NCI-H2107 (cell line): ENCODE measurements at places on chromosomes 5 and 9.

- DNase-seq: peak; percentile 42
These were observed 2.5 kb upstream of the ZNF608 start for GRCh38 chr5:124748687-124749594.

DNA sequence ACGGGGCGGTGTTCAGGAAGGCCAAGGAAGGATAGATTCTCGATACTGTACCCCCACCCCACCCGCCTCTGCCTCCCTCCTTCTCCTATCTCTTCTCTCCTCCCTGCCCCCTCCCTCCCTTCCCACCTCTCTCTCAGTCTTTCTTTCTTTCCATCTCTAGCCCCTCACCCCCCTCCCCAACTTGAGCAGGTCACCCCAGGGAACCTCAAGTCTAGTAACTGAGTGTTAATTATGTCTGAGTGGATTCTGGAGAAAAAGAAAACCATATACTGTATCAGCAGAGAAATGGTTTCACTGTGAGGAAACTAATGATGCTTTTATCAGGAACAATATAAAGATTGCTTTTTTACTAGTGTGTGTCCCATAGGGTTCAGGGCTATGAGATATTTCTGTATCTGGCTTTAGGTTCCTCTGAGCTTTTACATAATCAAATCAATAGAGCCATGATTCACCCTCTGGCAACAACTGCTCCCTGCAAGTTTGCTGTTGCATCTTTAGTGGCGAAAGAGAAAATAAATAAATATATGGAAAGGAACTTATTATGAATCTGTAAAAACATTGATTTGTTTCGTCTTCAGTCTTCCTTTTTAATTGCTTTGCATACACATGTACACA, 639.7 kb downstream of the CCDC171 start:
- no peak for DNase-seq

- no peak for DNase-seq
These were observed at the start of gene NFIB for GRCh38 chr9:14313951-14314423. TSS of gene NFIB (minus strand) at chr9:14314141. CDS start at chr9:14313511, 630 bp downstream.

DNA sequence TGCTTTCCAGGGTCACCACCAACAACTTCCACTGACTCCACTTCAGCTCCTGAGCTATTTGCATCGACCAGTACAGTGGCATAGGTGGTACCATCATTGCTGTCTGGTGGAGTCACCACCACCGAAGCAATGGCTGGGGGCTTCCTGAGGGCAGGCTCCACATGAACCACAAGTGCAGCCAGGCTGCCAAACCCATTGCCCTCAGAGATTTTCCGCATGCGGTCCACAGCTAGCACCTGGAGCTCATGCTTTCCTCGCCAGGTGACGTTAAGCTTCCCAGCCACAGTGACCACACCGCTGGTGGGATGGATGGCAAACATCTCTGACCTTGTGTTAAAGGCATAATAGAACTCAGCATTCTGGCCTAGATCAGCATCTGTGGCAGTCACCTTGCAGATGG, 23.1 kb downstream of the FAT2 start:
- no peak for DNase-seq

- no peak for DNase-seq
These were observed 59.9 kb upstream of the PLPP1 start for GRCh38 chr5:55594671-55595070.

GRCh38 chr9:131847665-131848354, 107.9 kb upstream of the RAPGEF1 start:
- DNase-seq: no peak
